Hippocampal formation (tissue), 2 donors: ENCODE measurements at places on chromosomes 6 and 20.

DNA sequence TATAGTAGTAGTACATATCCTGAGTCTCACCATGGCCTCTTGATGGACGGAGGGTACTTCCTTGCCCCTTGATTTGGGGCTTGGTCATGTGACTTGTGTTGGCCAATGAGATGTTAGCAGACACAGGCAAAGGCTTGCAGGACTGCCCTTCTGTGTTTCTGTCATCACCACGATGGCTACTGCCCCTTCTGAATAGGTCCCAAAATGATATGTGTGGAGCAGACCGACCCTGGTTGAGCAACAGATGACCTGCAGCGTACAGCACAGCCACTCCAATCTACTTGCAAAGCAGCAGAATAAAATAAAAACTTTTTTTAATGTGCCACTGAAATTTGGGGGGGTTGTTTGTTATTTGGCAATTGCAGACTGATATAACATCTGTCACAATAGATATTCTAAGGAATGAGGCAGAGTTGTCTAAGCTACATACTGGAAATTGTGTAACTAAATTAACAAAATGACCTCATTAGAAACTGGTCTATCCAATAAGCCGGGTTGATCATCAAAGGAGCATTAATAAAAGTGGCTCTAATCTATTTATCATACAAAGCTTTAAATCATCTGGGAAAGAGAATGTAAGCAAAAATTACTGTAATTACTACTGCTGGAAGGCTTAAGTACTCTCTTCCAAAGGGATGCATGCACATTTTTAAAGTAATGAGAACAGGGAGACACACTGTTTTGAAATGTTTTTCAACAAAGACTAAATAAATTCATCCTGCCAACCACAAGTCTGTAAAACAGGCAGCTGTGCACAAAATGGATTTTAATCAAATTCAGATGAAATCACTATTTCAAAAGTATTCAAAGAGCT is 209.5 kb downstream of the KIF16B start:
- DNase-seq: no peak

DNA sequence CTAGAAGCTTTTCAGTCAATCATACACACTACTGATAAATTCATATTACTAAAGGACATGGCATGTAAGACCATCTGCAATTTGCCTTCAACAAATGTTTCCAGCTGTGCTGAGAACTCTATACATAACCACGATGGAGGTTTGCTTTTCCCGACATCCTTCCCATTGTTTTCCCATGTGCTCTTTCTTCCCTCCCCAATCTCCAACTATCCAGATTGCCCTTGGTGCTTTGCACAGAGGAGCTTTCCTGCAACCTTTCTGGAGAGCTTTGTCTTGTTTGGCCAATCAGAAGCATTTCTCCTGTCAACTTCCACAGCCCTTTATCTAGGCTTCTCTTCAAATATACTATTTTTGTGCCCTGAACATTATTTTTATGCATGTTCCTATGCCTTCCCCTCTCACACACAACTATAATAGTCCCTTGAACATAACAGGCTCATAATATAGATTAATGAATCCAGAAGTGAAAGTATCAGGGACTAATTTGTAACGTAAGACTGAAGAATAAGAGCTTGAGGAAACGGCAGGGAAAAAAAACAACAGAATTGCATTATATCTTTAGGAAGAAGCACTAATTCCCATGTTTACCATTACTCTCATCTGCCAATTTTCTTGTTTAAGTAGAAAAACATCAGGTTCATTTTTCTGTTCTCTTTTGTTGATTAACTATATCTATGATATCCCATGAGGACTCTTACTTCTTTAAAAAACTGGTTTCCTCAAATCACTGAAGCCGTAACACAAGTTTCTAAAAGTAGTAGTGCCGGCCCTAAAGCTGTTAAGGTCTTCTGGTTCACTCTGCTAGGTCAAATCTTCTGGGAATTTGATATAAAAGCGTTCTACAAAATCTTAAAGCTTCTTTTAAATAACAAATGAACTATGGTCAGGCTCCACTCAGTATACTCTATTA is 20.1 kb downstream of the SMLR1 start:
- DNase-seq: no peak

DNA sequence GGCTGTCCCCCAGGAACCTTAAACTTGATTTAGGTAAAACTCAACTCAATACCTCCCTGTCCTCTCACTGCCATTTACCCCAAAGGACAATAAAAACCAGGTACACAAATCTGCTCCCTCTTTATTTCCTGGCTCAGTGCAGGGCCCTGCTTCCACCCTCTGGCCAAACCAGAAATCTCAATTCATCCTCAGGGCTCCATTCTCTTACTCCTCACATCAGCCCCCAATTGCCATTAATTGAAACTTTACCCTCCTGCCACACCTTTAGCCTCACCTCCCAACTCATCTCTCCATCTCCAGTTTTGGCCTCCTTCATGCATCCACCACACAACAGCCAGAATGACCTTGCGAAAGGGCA is 10.5 kb downstream of the ZBTB2 start:
- DNase-seq: no peak

DNA sequence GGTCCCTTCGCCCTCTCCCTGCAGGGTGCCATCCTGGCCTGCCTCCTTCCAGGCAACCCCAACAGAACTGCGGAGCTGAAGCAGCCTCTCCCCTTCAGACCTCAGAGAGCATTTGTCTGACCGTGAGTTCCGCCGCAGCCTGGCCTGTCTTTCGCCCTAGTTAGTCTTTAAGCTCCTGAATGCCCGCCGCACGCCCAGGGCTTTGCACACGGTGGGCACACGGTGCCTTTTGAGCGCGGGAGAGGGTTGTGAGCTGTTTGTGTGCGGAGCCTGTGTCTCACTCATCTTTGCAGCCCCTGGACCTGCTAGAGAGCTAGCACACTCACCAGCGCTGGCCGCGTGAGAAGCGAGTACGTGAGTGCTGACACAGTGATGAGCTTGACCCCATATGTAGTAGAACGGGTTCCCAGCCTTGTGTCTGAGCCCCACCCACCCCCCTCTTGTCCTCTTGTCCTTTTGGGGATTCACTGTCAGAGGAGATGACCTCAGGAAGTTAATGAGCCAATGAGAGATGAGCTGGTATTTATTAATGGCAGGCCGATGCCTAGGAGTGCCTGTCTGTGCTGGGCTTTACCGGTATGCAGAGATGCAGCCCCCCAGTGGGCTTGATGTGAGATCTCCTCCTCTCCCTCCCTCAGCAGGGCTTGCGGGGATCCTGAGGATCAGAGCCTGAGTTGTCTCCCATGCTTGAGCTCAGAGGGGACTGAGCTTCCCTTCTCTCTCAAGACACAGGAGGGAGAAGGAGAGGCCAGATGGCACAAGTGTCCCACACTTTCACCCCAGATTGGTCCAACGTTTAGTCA is 249.2 kb downstream of the FARS2 start:
- DNase-seq: no peak

DNA sequence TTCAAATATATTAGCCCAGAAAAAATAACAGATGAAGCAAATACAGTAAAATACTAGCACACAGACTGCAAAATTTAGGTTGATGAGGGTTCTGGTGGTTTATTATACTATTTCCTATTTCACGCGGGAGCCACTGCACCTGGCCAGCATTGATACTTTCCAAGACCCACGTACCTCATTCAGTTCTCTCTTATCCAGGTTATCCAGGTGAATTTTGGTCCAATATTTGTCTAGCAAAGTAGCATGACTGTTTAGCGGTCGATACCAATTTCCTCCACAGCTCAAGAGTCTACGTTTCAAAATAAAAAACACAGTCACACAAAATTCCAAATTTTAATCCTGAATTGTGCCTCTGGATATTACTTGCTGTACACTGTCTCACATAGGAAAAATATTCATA is 34.8 kb downstream of the MDN1 start:
- no peak for DNase-seq

- DNase-seq: no peak
Observed at GRCh38 chr6:84462698-84463097, 235.3 kb upstream of the CEP162 start.

- DNase-seq: no peak
Observed at GRCh38 chr6:138944412-138944811, 43.6 kb downstream of the REPS1 start.

DNA sequence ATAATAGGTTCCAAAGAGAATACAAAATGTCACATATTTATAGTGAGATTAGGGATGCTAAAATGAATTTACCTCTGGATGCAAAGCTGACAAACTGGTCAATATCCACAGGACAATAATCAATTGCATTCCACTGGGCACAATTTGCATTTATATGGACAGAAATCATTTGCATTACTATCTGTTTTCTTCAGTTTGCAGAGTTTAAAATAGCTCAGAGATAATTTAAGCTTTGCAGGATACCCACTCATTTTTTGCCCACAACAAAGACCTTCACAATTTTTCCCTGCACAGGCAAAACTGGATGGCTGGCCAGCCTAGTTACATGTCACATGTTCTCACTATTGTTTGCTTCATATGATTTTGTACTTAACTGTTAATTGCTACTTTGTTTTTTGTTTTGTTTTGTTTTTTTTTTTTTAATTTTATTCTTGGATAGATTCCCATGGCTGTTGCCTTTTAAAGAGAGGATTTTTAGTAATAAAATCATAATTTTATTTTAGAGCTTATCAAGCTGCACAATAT is 483.5 kb downstream of the UTRN start:
- no peak for DNase-seq

- no peak for DNase-seq
Observed at GRCh38 chr6:4153514-4153985, 18.2 kb upstream of the ECI2 start.

DNA sequence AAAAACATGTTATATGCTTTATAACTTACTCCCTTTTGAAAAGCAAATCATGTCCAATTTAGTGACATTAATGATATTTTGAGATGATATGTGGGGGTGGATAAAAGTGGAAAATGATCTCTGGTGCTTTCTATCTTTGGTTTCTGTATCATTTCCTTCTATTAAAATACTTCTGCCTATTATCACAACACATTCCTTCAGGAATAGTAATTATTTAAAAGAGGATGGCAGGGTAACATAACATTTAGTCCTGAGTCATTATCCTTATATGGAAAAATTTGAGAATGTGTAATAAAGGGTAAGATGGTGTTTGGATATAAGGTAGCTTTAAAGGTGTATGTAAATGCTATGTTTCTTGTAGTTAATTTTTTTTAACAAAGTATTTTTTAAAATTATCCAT is 657.7 kb downstream of the PHF3 start:
- no peak for DNase-seq

DNA sequence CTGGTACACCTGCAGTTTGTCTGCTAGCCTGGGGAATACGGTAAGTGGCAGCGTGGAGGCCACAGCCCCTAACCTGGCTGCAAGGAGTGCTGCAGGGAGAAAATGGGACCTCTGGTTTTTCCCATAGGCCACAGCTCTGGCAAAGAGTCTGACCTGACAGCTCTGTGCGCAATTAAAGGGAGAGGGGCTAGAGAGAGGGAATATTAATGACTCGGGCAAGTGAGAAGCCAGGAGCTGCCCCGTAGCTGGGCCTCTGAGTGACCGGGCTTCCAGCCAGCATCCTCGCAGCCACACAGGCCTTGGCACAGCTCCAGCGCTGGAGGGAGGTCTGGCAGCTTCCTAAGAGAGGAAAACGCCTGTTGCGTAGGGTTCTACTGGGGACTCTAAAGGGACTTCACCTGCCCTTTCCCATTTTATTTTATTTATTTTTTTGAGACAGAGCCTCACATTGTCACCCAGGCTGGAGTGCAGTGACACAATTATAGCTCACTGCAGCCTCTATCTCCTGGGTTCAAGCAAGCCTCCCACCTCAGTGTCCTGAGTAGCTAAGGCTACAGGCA is 18.2 kb upstream of the OCSTAMP start:
- peak; percentile 92 for DNase-seq

- DNase-seq: no peak
Observed at GRCh38 chr6:11654876-11655275, 117.3 kb downstream of the TMEM170B start.

DNA sequence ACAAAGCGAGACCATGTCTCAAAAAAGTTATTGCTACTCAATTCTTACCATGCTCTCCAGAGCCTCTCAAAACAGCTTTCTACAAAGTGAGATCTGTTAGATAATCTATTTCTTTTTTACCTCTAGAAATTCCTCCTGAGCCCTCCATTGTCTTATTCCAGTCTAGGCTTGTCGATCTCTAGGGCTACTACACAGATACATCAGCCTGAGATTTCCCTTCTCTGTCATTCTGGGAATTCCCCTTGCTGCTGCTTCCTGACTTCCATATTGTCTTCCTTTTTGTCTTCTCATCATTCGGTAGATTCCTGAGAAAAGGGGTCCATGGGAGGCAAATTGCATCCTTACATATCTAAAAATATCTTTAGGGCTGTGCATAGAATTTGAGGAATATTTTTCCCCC is 75.6 kb upstream of the GNRH2 start:
- DNase-seq: no peak

GRCh38 chr20:33343521-33343920 is 57.8 kb downstream of the CDK5RAP1 start:
- DNase-seq: no peak

GRCh38 chr20:62970307-62971210 is 18.1 kb downstream of the SLC17A9 start:
- DNase-seq: no peak

DNA sequence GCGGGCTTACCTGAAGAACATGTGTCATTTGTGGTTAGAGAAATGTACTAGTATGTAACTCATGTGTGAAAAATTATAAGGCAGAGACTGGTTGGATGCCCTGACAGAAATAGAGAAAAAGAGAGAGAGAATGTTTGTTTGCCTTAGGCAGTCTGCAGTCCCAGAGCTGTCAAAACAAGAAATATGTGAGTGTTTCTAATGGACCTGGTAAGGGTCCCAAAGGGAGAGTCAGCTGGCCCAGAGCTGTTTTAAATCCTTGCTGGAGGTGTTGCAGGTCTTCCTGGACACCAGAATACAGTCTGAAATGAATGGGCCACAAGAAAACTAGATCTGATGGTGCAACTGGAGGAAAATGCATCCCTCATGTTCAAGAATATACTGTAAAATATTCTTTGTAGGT is 158.3 kb upstream of the OGFRL1 start:
- DNase-seq: no peak

GRCh38 chr6:157227202-157228166 is 95.8 kb downstream of the TMEM242 start:
- DNase-seq: no peak

GRCh38 chr20:4720041-4720976 is 1.4 kb upstream of the PRND start:
- DNase-seq: peak; percentile 76

DNA sequence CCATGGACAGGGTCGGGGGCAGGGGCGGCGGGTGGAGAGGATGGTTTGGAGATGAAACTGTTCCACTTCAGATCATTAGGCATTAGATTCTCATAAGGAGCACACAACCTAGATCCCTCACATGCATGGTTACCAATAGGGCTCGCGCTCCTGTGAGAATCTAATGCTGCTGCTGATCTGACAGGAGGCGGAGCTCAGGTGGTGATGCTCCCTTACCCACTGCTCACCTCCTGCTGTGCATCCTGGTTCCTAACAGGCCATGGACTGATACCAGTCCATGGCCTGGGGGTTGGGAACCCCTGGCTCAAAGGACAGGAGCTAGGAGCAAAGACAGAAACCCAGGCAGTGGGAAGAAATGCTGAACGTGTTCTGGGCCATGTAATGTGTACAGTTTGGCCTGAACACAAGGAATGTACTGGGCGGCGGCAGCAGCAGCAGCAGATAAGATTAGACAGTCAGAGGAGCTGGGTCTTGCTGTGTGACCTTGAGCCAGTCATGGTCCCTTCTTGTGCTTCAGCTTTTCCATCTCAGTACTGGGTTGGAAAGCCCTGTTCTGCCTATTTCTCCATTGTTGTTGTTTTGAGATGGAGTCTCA is 4.7 kb upstream of the SPAG4 start:
- no peak for DNase-seq

GRCh38 chr20:17438436-17439039 is 92.6 kb downstream of the BFSP1 start:
- DNase-seq: no peak
